Islet precursor cell (in vitro differentiated cells): ENCODE measurements at places on chromosomes 11 and 22.

DNA sequence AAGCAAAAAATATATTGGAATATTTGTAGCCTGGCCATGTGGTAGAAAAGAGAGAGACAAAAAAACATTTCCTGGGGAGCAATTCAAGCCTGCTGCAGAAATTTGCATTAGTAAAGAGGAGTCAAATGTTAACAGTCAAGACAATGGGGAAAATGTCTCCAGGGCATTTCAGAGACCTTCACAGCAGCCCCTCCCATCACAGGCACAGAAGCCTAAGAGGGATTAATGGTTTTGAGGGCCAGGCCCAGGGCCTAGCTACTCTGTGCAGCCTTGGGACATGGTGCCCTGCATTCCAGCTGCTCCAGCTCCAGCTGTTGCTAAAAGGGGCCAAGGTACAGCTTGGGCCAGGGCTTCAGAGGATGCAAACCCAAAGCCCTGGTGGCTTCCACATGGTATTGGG, 46.8 kb downstream of the PGR start:
- no peak for DNase-seq

GRCh38 chr11:60389279-60389910, 6.9 kb upstream of the MS4A14 start:
- no peak for DNase-seq

DNA sequence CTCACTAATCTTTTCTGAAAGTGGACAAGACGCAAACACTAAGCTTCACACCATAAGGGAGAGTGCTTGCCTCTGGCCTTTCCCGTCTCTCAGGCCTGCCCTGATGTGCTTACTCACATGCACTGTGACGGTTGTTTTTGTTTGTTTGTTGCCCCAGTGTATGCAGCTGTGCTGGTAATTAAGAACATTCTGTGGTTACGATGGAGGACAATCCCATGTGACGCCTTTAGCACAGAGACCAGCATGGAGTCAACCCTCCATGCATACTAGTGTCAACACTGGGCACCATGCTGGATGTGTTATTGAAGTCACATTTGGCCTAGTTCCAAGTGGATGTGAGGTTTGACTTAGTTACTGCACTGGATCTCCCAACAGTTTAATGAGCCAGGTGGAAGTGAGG, 27.8 kb upstream of the CDON start:
- peak; percentile 57 for DNase-seq

DNA sequence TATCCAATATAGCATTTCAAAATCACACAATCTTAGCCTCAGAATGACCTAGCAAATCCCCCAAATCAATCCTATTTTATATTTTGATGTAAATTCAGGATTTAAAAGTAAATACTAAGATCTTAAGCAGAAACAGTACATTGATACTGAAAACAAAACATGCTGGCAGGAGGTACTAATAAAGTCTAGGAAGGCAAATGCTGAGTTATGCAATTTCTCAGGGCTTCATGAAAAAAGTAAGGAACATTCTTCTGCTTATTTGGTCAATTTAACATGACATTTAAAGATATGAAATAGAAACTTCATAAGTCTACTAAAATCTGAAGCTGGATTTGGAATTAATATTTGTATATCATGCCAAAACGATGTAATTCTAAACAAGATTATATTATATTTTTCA, 153.3 kb downstream of the SWAP70 start:
- DNase-seq: no peak

GRCh38 chr11:68043029-68043348, 4.2 kb downstream of the TCIRG1 start:
- no peak for DNase-seq

DNA sequence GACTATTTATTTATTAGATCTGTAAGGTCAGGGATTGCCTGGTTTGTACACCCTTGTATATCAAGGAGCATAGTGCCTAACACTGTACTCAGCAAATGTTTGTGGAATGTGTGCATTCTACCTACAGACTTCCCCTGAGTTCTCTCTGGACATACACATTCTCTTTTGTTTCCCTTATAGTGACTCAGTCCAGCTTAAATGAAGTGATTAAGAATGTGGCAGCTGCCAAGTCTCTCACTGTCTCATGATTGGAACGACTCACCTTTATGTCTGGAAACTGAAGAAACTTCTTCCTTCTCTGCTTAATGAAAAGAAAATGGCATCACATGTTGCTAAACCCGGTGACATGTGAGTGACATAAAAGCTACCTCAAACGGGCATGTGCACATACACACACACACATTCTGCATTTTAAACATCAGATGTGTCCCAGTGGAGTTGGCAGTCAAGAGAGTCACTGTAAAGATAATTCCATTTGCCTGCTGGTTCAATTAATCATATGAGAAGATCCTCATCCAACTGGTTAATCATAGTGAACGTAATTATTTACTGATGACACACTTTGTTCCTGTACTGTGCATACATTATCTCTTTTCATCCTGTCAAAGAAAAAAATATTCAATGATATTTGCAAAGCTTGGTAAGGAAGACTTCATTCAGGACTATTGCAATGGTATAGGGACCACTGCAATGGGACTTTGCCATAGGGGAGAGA, 42.8 kb downstream of the GLYAT start:
- no peak for DNase-seq

DNA sequence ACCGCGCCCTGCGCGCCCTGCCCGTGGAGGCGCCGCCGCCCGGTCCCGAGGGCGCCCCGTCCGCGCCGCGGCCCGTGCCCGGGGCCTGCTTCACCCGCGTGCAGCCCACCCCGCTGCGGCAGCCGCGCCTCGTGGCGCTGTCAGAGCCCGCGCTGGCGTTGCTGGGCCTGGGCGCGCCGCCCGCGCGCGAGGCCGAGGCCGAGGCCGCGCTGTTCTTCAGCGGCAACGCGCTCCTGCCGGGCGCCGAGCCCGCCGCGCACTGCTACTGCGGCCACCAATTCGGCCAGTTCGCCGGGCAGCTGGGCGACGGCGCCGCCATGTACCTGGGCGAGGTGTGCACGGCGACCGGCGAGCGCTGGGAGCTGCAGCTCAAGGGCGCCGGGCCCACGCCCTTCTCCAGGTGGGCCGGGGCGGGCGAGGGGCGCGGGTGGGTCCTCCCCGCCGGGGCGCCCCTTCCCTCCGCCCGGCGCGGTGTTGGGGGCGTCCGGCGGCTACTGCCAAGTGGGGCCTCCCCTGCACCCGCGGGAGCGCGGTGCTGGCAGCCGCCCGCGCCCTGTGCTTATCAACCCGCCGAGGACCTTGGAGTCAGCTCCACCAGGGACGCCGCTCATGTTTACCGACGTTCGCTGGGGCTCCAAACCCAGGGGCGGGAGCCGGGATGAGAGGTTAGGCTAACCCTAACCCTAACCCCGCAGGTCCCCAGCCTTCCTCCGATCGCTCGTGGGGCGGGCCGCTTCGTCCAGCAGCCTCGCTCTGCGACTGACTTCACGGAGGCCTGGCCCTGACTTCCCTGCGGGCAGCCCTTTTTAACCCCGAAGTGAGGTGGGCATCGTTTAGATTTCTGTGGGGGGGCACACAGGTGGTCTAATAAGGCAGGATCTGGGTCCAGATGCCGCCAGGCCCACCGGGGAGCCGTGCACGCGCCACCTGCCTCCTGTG, 649 bp downstream of the SELENOO start:
- no peak for DNase-seq

GRCh38 chr22:49983148-49984042, 22.8 kb downstream of the PIM3 start:
- DNase-seq: peak; percentile 61

DNA sequence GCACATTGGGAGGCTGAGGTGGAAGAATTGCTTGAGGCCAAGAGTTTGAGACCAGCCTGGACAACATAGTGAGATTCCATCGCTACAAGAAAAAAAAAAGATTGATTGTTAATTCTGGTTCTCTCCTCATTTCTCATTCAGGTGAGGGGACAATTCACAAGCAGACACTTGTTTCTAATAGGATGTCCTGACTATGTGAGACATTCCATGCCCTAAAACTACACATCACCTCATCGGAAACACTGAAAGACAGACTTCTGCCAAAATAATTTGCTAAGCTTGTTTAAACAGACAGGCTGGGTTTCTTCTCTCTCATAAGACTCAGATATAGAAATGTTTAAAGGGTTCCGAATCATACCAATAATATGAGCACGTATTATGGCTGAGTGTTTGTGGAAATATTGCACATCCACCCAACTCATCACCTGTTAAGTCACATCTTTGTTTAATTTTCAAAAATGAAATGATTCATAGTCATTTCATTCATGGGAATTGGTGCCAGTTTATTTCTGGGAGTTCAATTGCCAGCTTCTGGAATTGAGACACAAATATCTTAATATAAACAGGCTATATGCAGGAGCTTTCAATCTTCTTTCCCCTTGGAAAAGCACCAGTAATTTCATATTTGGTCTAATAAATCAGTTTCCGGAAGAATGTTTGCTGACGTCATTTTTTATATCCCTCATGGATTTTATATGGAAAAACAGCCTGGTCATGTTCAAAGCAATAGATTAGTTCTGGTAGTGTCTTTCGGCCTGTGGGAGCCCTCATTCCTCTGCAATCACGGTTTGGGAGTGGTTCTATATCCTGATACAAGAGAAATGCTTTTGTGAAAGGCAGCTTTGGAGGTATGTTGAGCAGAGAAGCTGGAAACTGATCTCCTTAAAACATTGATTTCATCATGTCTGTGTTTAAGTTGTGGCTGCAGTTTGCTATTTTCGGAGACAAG, 87.0 kb downstream of the BDNF start:
- no peak for DNase-seq

DNA sequence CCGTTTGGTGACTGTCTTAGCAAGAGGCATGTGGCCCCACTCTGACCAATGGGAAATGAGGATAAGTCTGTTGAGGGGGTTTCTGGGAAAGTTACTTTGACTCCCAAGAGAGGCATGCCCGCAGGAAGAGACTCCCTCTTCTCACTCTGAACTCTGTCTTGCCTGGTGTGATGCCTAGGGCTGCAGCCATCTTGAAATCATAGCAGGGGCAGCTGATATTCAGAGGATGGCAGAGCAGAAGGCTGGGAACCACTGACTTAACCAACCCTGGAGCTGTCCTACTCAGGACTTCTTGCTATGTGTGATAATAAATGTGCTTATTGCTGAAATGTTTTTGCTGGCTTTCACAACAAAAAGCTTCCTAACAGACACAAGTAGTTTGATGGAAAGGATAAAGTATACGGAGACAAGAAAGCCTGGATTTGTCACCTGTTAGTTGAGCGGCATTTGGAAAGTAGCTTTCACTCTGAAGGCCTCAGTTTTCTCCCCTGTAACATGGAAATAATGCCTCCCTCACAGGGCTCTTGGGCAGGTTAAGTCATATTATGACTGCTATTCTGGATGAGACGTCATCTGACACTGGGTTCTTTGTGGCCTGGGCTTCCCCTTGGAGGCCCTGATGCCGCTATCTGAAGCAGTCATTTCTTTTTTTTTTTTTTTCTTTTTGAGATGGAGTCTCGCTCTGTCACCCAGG, 128.5 kb downstream of the CEP164 start:
- no peak for DNase-seq

DNA sequence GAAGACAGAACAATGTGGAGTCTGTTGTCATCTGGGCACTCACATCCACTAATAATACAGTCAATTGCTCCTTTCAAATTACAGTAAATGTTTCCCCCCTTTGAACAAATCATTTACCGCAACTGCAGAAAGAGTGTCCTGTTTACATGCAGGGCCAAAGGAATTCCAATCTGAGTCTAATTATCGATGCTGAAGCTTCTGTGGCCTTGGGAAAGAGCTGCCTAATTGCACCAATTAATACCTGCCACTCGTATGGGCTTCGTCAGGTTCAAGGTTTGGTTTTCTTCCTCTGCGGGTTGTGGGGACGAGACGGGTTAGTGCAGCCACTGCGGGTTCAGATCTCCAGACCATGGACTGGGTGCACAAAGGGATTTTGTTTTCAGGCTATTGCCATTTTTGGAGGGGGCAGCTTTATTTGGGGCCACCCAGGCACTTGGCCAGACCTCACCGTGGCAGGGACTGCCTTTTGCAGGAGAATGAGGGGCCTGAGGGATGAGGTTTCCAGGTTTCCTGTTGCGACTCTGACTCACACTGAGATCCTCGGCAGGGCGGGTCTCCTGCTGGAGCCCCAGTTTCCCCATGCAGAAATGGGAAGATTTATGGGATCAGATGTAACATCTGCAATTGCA, 147.6 kb downstream of the MIAT start:
- DNase-seq: peak; percentile 83
